ENCODE measurements at places on chromosomes 12 and 14.

GRCh38 chr12:62292761-62293344 is 32.6 kb downstream of the USP15 start:
- DNase-seq: no peak

- DNase-seq: no peak
Observed at GRCh38 chr12:112382866-112383265, 635 bp upstream of the HECTD4 start.

- no peak for DNase-seq
Observed at GRCh38 chr12:113306382-113306781, 28.5 kb downstream of the SLC8B1 start.

DNA sequence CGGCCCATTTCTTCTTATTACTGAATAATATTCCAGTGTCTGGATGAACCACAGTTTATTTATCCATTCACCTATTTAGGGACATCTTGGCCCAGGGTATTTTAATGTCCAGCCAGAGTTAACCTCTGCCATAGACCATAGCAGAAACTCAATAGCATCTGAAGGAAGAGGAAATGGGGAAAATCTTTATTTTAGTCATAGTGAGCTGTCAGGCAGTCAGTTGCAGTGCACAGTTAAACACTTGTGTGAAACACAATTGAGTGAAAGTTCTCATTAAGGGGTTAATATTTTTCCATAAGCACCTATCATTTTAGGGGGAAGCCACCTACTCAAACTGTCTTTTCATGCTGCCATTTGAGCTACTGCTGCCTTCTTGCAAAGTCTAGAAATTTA is 197.3 kb upstream of the PPFIA2 start:
- DNase-seq: no peak

DNA sequence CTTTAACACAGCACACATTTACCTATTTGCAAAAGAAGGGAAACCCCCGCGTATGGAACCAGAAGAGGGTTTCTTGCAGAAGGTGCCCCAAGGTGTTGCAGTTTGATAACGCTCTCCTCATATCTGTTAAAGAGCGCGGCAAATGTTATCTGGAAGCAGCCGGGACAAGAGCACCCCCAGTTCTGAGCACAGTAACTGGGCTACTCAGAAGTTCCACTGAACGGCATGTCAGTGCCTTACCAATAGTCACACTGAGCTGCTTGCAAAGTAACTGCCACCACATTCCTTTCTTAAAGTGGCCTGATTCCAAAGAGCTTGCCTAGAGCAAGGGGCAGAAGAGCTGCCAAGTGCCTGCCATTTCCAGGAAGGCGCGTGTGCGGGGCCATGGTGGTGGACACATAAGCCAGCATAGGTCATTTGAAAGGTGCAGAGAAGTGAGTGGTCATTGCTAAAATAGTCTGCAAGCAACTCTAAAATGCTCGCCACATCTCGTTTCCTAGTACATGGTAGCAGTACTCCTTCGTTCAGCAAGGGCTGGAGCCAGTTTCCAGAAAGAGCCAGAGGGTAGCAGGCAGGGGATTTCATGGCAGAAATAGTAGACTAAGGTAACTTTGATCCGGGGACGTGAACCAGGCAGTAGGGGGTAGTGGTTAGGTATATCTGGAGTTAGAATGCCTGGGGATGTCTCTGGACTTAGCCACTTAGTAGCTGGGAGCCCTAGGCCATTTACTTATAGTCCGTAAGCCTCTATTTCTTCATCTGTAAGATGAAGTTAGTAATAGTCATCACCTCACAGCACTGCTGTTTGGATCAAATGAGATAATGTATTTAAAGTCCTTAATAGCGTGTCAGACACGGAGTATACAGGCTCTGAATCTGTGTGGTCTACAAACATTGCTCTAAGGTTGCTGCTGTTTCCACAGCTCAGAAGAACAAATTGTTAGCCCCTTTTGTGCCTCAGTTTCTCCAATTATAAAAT is 37.6 kb downstream of the SPTB start:
- DNase-seq: no peak

DNA sequence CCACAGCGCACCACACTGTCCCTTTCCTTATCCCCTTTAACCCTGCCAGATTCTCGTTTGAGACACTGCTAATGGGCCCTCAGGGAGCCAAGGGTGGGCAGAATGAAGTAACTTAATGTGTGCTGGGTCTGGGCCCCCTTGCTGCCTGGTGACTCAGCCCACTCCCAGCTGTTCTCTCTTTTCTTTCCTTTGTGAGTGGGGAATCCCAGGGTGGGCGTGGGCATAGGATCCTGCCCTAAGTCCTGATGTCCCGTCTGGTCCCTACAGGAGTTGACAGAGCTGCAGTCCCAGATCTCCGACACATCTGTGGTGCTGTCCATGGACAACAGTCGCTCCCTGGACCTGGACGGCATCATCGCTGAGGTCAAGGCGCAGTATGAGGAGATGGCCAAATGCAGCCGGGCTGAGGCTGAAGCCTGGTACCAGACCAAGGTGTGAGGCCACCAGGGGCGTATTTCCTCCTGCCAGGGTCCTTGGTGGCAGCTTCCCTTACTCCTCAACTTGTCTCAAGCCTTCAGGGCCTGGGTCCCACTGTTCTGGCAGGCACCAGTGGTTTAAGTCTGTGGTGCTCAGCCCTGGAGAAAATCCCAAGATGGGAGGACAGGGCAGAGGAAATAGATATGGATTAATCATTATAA is 8.3 kb downstream of the KRT7 start:
- DNase-seq: no peak

DNA sequence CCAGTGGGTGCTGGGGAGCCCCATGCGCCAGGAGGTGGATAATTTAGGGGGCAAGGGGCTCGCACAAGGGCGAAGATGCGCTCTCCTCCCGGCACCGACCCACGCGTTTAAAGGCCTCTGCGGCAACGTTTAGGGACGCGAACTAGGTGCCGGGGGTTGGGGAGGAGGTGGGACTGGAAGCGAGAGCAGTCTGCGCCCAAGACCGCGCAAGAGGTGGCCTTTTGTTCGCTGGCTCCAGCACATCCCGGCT is 1.3 kb downstream of the SLC38A1 start:
- peak; percentile 46 for DNase-seq
